ENCODE measurements at places on chromosomes 4 and X. TPM values are rescaled to one million over a fixed set of nuclear protein-coding genes. Genes with fewer than 3 reads are reported as not detected.
A peak's percentile ranks its signal among the peaks of the same experiment; 100 is the strongest.

DNA sequence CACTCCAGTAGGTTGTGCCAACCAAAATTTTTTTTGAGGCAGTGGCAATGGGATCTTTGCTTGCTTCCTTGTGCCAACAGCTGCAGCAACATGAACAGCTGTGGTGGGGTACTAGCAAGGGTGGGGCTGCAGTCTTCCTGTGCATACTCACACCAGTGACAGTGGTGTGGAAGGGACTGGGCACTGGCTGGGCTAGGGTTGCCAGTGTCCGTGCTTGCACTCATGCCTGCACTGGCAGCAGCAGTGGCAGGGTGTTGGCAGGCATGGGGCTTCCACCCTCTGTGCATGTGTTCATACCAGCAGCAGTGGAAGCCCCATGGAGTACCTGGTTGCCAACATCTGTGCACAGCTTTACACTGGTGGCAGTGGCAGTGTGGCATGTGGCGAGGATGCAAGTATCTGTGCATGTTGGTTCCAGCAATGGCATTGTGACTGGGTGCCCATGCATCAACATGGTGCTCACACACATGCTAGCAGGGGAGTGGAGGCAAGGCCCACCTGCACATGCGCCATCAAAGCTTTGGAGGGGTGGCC lies 1312.6 kb downstream of the PCDH18 start:
- DNase-seq = no peak

GRCh38 chr4:124703154-124703553 lies 9.4 kb downstream of the ANKRD50 start:
- DNase-seq = no peak

DNA sequence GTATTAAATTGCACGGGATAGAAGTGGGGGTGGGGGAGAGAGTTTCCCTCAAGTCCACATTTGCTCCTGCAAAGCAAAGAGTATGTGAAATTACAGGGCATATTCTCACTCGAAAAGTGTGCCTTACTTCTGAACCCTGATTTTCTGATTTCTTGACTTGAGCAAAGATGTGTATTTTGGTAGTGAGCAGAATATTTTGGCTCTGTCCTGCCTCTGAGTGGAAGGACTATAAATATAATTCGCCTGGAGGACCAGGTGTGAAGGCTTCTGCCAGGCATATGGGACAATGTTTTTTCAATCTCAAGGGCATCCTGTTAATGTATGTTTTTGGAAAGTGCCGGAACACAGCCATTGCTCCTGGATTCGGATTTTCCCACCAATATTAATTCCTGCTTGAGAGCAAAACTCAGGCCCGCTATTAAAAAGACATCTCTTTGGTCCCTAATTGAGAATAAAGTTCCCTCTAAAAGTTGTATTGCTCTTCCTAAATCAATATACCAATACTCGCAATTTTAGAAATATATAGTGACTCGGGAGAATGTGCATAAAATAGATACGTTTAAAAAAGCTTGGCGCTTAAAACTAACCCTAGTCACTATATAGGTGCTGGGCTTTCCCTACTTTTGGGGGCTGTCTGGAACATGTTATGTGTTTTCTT lies 15.3 kb upstream of the PITX2 start:
- DNase-seq = no peak

DNA sequence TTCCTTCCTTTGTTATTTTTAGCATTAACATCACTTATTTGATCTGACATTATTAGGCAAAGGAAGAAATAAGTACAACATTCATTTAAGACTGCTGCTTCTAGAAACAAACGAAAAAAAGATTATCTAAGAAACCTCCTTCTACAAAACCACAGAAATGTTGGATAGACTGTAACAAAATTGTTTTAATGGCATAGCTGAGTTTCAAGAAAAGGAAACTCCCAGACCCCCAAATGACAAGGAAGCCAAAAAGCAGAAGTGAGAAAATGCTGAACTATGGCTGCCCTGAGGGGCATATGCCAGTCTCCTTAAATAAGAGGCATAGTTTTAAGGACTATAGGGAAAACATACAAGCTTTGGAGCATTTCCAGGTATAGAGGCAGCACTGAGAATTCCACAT lies 1431.6 kb upstream of the TENM3 start:
- DNase-seq = no peak

DNA sequence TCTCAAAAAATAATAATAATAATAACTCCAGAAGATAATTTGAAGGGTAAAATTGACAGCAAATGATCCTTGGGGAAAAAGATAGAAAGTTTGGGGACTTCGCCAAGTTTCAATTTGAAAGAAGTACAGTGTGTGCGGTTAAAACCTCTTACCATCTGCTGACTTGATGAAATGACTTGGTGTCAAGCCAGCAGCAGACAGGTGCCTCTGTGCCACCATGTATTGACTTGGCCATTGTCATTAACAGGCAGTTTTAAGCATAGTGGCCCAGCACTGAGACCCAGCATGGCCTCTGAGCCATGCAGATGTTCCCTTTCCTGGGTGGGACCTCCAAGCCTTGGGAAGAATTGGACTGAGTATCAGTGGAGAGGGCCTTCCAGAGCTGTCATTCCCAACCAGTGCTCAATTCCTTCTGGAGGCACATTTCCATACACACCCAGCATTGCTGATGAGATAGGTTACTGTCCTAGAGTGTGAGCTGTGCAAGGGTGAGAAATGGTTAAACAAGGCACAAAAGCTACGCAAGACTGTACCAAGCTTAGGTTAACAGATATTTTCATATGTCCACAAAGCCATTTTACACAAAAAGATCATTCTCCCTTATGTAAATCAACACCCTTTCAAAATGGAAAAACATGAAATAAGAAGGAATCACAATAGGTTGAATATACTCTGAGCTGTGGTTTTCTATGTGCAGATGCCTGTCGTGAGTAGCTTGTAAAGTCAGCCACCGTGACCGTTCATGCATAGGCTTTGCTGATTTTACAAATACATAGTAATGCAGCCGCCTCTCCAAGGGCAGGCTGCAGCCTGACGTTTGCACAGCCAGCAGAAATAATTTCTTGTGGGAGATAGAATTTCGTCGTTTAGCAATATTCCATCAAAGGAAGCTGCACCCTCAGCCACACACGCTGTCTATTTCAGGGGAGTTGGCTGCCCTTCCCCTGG lies 59.4 kb upstream of the FBXW7 start:
- no peak for DNase-seq

- DNase-seq = no peak
Measured at GRCh38 chrX:25072247-25072646, 56.5 kb upstream of the ARX start.

DNA sequence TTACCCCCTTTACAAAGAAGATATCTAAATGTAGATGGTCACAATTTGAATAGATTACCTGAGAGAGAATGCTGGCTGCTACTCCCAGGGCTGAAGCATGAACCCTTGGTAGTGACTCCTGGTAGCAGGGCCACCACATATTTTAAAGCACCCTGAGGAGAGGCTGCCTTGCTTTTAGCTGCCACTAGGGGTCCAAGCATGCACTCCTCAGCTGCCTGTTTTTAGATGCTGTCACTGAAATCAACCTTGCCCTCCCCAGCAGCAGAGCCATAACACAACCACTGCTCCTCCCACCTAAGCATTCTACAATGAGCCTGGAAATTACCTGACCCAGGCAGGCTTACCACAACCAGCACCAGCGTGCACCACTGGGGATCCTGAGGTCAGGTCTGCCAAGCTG lies 850.9 kb downstream of the FAM133A start:
- DNase-seq = no peak

DNA sequence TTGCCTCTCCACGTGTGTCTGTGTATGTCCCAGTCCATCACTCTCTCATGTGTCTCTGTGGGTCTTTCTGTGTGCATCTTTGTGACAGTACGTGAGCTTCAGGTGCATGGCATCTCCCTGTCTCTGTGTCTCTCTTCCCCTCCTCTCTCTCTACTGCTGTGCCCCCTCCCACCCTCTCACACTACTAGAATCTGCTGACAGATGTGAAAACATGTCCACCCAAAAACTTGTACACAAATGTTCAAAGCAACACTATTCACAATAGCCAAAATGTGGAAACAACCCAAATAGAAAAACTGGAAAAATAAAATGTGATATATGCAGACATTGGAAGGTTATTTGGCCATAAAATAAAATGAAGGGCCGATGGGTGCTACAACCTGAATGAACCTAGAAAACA lies 10.0 kb downstream of the EVC start:
- DNase-seq = no peak

DNA sequence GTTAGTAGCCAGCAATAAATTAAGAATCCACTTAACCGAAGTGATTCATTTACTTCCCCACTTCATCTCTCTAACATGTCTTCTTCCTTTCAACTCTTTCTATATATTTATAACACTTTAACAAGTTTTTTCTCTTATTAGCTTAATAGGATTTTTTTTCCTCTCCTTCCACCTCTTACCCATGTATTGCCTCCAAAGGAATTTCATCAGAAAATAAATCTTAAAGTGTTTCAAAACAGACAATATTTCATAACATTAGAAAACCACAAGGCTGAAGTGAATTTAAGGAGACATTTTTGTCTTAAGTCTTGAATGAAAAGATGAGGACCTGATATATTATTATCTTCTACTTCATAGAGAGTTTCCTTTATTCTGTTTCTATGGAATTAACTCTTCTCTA lies 101.5 kb downstream of the PDGFC start:
- DNase-seq = no peak

DNA sequence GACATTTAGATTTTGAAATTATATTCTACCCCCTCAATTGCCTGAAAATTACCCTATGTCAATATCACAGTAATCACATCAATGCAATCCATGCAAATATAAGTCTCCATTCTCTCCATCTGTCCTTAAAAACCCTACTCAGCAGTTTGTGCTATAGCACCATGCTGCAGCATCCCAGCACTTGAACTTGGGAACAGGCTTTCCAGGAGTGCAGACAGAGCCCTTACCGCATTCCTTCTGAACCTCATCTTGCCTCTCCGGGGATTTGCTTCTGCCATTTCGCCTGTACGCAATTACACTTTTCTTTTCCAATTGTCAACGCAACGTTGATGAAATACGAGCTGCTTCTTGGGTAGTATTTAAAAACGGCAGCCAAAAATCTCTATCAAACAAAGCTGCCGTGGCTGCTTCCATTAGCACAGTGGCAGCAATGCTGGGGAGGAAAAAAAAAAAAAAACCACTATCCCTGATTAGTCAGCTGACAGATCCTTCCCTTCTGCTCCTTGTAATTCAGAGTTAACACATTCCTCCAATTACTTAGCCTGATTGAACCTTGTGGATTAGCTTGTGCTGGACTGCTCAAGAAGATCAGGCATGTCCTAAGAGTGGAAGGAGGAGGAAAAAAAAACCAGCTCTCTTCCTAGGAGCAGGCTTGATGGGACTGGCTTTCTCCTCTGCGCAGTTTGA lies 65.6 kb downstream of the MCF2 start:
- no peak for DNase-seq

GRCh38 chr4:23097251-23097650 lies 404.5 kb downstream of the GBA3 start:
- DNase-seq = no peak

DNA sequence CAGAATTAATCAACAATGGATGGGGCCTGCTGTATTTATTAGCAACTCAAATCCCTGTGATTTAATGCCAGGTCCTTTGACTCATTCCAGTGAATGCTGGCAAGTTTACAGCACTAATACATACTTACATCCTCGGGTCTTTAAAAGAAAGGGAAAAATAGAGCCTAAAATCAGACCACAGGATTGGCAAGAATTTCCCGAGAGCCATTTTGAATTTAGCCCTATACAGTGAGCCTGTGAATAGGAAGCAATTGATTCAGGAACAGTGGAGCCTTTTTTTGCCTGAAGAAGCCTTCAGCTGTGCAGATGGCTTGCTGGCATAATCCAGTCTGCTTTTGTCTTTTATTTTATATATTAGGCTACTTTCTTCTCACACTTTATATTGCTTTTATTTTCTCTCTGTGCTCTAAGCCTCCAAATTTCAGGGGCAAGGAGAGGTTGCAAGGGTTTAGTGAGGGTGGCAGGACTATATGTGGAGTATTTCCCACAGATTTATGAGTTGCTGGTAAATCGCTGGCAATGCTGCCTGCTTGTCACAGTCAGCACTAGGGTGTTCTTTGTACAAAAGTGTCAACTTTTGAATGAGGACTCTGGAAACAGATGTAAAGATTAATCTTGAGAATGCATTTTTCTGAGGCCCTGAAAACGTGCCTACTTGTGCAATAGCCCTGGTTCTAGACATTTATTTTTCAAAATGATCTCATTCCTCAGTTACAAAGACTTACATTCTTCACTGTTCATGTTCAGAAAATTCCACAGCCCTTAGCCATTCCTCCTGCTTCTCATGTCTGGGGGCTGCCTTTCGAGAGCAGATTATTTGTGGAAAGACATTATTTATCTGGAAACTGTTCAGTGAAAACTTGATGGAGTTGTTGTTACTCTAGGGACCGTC lies 303.5 kb downstream of the SPRY1 start:
- peak; percentile 68 for DNase-seq

DNA sequence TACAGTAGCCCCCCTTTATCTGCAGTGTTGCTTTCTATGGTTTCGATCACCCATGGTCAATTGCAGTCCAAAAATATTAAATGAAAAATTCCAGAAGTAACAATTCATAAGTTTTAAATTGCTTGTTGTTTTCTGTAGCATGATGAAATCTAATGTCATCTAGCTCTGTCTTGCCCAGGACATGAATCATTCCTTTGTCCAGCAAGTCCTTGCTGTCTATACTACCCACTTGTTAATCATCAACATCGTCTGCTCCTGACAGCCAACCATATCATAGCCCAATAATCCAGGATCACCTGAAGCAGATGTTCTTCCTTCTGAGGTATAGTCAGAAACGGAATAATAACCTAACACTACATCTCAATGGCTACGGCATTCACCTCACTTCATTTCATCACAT lies 79.8 kb downstream of the ADAMTS3 start:
- no peak for DNase-seq

DNA sequence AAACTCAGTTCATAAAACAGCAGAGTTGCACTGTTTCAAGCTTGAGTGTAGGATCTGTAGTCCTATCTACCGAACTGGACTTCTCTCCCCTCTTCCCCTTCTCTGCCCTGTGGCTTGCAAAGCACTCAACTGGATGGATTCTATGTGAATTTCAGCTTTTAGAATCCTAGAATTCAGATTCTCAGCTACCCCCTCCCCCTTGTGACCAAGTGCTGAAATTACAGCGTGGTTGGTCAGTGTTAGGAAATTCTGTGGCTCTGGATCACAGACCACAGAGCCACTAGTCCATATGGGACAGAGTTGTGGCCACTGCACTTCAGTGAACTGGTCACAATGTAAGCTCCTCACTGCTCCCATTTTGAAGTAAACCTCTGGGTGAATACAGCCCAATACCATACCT lies 64.6 kb upstream of the TRPC5 start:
- peak; percentile 5 for DNase-seq

DNA sequence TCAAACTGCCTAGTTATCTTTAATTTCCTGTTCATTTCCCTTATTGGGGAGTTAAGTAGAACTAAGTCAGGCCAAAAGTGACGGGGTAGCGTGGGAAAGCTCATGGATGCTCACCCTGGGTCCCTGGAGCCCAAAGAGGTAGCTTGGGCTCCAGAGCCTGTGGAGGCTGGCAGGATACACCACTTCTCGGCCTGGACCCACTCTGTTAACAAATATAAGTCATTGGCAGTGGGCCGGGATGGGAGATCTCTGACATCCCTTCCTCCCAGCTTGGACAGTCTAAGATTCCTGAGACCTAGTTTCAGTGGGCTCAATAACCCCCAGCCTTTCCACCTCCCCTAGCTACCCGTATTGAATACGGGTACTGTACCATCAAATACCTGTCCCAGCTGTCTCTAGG lies 106.1 kb downstream of the EFNB1 start:
- DNase-seq = no peak

TMPRSS11A gene
- 0.09 TPM for polyA plus RNA-seq

MFAP3L gene
- polyA plus RNA-seq = 1.9 TPM

CXCL1 gene
- 1.4 TPM for polyA plus RNA-seq

NOX1 gene
- 0.59 TPM for polyA plus RNA-seq

AGA gene
- 5.6 TPM for polyA plus RNA-seq

ZCCHC13 gene
- polyA plus RNA-seq = not detected

TCEAL7 gene
- polyA plus RNA-seq = 246 TPM

MAGEA1 gene
- not detected for polyA plus RNA-seq

GPR143 gene
- polyA plus RNA-seq = 0.54 TPM

Data from muscle of back (tissue), 13 donors.